ENCODE measurements at places on chromosomes 2 and 18.

DNA sequence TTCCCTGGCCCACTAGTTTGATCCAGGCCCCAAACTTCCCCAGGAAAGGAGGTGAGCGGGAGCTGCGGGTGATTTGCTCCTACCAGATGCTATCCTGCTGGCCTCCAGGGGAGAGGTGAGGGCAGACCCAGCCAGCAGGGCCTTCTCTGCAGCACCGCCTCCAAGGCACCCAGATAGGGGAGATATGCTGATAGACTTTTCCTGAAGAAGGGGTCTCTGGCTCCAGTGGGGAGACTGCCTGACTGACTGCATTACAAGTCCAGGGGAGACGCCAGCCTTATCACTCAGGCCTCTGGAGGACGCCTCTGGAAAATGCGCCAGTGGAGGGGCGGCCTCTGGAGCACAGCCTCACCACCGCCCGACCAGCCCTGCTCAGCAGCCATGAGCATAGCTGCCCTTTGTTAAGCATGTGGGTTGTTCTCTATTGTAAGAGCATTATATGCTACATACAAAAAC lies 60.6 kb upstream of the SMAD7 start:
- peak; percentile 84 for DNase-seq

GRCh38 chr2:75067506-75067905 lies 109.1 kb downstream of the POLE4 start:
- no peak for DNase-seq

- no peak for DNase-seq
These were observed 5.1 kb upstream of the RAB27B start for GRCh38 chr18:54822872-54823845.

- DNase-seq: no peak
These were observed 158.9 kb downstream of the VAPA start for GRCh38 chr18:10072671-10073175.

- DNase-seq: no peak
These were observed 333.0 kb downstream of the CLIP4 start for GRCh38 chr2:29448096-29448688.

DNA sequence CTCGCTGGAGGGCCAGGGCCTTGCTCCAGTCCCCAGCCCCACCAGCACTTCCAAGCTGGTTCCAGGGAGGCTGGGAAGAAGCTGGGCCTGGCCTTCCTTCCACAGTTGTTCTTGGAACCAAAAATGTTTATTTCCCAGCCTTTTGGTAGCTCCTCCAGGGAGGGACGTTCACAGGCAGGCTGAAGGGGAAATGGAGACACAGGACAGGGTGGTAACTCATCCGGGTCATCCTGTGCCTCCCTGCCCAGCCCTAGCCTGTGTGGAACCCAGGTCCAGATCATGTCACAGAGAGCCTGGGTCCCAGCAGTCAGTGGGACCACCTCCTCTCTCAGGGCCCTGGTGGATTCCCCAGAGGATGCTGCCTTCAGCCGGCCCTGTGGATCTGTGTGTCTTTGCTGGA lies 12.5 kb upstream of the ARMC9 start:
- DNase-seq: peak; percentile 71

DNA sequence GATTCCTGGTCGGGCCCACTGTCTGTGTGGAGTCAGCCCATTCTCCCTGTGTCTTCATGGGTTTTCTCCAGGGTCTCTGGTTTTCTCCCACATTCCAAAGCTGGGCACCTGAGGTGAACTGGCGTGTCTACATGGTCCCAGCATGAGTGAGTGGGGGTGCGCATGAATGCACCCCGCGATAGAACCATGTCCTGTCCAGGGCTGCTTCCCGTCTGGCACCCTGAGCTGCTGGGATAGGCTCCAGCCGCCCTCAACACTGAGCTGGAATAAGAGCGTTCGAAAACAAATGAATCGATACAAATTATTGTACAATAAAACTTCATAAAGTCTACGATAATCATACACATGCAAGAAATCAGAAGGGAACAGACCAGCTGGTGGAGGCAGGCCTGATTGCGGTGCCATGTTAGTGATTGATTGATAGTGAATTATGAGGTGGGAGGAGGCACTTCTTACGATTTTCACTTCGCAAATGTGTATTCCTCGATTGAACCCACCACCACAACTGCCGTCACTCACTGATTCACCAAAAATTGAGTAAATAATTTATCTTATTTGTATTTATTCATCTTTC lies 186.6 kb downstream of the MGAT5 start:
- no peak for DNase-seq

DNA sequence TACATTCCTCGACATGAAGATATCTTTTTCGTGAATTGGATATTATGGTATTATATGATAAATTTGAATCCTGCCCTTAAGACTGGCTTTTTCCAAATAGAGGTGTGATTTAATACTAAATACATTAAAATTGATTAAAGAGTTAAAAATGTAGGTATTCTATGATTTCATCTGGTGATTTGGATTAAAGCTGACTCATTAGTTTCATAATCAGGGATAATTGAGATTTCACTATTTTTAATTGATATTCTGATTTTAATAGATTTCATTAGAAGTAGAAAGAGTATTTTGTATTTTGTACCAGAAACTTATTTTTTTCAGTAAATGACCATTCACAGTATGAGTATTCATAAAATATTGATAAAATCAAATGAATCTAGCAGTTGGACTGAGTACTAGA lies 524.1 kb downstream of the PLCL1 start:
- no peak for DNase-seq

DNA sequence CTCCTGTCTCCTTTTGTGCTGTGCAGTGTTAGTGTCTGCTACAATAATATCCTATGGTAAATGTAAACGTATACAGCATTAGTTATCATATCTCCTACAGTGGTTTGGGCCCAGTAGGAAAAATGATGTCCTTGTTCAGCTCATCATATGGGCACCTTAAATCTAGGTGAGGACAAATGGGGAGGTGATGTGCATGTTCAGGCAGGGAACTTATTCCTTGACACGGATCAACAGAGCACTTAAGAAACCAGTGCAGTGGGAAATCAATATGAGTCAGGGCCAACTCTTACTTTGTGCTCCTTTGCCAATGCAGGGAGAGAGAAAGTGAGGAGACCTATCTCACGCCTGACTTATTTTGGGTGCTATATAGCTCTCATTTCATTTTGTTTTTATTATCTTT lies 76.4 kb downstream of the KLHL14 start:
- DNase-seq: no peak

GRCh38 chr2:33491441-33492084 lies 15.1 kb downstream of the RASGRP3 start:
- DNase-seq: no peak

GRCh38 chr2:138017824-138018223 lies 53.6 kb downstream of the HNMT start:
- no peak for DNase-seq

DNA sequence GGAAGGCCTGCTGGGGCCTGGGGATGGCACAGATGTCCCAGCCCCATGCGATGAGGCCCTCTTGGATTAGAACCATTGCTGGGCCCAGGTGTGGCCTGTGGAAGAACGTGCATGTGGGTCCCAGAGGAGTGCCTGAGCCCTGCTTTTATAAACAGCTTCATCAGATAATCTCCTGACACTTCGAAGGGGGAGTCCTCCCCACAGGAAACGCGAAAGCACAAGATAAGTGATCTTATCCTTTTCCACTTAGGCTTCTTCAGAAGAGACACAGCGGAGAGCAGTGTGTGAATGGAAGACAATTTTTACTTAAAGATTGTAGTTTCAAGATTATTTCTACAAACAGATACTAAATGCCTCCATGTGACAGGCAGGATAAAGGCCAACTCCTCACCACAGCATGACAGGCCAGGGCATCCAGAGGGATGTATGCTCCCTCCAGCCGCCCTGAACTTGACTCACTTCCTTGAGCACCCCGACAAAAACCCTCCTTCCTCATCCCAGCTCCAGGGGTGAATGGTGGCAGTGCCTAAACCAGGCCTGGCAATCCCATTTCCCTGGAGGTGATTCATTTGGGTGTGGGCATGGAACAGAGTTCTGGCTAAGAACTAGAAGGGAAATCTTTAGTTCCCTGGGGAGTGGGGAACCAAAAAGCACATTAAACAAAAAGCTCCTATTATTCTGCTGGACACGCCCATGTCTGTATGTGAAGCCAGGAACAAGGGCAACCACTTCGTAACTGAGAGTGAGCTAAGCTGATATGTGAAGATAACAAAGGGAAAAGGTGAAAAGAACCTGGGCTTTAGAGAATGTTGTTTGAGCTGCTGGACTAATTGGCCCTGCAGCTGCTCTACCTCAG lies 56.2 kb upstream of the TMEM163 start:
- no peak for DNase-seq

- DNase-seq: no peak
These were observed 31.0 kb upstream of the KCNF1 start for GRCh38 chr2:10880586-10881321.

DNA sequence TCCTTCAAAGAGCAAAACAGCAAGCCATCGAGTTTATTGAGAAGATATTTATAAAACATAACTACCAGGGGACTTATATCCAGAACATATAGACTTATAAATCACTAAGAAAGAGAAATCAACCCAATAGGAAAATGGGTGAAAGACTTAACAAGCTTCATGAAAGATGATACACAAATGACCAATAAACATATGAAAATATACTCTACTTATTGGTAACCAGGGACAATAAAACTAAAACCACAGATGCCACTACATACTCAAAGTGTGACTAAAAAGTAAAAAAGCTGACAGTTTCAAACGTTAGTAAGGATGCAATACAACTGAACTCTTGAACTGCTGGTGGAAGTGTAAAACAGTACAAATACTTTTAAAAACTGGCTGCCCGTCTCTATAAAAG lies 154.3 kb downstream of the TMEM163 start:
- DNase-seq: no peak

DNA sequence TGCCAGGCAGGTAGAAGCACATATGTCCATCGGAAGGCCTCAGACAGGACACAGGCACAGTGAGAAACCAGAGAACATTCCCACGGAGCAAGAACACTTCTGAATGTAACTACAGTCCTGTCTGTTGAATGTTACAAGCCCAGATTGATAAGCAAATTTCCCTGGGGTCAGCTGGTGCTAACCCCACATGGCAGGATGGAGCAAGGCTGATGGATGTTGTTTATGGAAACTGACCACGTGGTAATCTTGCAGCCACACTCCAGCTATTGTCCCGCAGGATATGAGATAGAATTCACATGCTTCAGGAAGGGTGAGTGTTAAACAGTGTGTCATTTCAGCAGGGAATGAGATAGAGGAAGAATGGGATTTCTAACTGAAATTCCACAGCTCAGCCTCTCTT lies 138.8 kb upstream of the COPS8 start:
- DNase-seq: peak; percentile 10

DNA sequence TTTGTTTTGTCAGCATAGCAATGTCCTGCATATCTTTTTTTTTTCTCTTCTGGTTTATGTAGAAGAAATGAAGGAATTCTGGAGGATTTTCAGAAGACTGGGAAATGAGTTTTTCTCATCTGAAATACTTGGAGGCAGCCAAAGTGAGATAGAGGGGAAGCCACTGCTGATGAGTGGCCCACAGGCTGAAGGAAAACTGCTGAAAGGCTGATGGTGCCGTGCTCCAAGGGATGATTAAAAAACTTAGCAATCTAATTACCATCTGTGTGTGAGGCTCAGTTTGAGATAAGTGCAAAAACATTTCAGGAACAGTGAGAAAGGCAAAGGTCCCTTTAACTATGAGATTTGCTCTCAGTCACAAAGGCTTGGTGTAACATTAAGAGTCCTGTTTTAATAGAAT lies 98.5 kb downstream of the EVA1A start:
- DNase-seq: no peak

DNA sequence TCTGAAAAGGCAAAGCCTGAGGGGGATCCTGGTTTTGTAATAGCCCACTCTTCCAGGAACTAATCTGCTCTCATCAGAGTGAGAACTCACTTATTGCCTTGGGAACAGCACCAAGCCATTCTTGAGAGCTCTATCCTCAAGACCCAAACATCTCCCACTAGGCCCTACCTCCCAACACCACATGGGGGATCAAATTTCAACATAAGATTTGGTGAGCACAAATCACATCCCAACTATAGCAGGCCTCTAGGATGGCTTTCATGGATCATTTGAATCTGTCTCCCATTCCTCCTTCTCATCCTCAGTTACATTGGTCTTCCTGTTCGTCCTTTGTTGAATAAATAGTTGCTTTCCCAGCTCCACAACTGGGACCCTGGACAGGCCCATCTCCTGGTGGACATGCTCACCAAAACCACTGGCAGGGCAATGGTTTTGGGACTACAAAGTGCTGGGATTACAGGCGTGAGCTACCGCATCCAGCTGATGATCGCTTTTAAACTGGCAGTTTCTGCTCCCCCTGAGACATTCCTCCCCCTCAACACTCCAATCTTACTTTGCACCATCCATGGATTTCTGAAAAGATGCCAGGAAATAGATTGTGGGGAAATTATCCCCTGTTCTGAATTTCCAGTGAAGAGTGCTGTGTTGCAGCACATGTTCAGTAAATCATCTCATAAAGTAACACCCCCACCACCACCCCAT lies 42.6 kb downstream of the MCFD2 start:
- DNase-seq: no peak

DNA sequence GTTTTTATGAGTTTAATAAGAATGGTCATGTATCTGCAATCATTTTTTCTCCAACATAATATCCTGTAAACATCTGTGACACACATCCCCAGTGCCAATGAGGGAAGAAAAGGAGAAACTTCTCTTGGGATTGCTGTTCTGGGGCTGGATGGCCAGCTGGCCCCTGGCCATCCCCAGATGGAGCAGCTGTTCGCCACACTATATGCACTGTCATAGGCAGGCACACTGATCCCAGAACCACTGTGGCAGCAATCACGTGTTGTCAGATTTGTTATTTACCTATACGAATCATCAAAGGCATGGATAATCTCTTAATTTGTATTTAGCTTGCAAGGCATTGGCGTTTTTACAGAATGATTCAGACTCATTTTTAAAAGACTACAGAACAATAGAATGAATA lies 167.6 kb upstream of the ACAA2 start:
- DNase-seq: no peak

DNA sequence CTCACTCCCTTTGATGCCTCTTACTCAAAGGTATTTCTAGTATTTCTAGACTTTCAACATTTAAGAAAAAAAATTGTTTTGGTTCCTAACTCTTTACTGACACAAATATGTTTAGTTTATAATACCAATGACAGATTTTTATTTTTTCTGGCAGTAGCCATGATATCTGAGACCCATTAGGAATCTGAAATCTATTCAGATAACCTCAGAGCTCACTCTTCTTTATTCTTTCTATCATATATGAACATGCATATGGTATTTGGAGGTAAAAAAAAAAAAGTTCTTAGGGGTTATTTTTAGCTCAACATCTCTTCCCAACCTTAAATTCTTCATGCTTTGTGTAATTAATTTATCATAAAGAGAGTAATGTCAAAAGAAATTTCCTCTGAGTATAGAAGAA lies 465.5 kb downstream of the CDH2 start:
- DNase-seq: no peak

DNA sequence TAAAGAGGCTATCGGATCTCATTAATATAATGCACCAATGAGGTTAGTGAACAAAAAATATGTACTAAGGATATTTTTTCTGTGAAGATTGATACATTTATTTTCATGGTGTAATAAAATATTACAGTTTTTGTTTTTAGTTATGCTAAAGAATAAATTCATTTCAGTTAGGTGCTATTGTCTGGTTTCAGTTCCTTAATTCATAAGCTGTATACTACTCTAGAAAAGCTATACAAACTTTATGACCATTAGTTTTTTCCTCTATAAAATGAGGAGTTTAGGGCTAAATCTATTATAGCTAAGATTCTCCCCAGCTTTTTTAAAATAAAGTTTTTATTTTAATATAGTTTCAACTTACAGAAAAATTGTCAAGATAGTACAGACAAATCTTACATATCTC lies 1311.7 kb upstream of the NXPH2 start:
- no peak for DNase-seq

All from lower leg skin (tissue), 4 donors.